Tibial nerve (tissue), 4 donors: ENCODE measurements at places on chromosomes 11 and 22.

- peaks cover 11% of the 10 kb centered on the region for H3K4me1 ChIP-seq
- DNase-seq = no peak
- H3K4me3 ChIP-seq = no peak overlapping the region
These were observed 188.2 kb downstream of the BLID start for GRCh38 chr11:121927789-121928188.

- DNase-seq = no peak
- no peaks in the 10 kb centered on the region for H3K36me3 ChIP-seq
- H3K27ac ChIP-seq = no peak overlapping the region
- H3K4me3 ChIP-seq = no peak overlapping the region
These were observed 156.2 kb downstream of the TMEM135 start for GRCh38 chr11:87193756-87194470.

DNA sequence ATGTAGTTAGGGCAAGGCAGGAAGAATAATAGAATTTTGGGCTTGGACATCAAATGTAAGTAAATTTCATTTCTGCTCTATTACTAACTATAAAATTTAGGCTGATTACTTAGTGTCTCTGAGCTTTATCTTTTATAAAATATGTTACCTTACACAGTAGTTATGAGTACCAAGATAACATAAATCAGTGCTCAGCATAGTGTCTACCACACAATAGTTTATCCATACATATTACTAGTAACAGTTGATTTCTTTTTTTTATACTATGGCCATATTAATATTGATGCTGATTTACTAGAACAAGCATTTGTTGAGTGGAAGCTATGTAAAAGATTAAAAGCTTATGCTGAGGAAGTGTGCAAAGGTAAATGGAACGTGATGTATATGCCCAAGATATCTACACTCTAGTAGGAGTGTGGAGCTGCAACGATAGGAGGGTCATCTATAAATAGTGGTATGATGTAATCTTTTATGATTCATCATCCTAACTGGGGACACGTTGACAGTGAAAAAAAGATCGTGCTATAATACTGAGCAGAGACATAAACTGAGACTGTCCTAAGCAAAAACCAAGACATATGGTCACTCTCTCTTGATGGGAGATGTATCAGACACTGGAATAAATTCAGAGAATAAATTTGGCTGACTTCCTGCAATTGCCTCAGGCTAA, 8.7 kb upstream of the SLC5A12 start:
- no peak overlapping the region for H3K27ac ChIP-seq
- no peaks in the 10 kb centered on the region for H3K4me1 ChIP-seq
- H3K27me3 ChIP-seq = no peaks in the 10 kb centered on the region
- no peak overlapping the region for H3K4me3 ChIP-seq

DNA sequence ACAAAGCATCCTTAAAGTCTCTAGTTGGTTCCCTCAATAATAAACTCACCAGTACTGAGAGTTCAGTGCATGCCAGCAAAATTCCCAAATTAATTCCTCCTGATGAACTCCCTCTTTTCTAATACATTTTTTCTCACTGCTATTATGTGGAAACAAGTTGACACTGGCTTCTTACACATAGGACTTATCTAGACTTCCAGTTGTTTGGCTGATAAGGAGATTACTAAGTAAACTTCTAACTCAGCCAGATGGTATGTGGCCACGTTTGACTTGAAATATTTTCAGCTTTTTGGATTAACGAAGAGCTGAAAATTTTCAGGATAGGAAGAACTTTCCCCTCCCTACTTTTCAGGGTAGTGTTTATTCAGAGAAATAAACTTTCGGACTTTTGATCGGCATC, 1154.2 kb upstream of the TENM4 start:
- H3K27ac ChIP-seq = no peak overlapping the region
- no peak for DNase-seq
- H3K4me1 ChIP-seq = no peaks in the 10 kb centered on the region
- no peak overlapping the region for H3K4me3 ChIP-seq
- H3K27me3 ChIP-seq = no peaks in the 10 kb centered on the region
- H3K36me3 ChIP-seq = no peaks in the 10 kb centered on the region

- H3K36me3 ChIP-seq = no peaks in the 10 kb centered on the region
- H3K27ac ChIP-seq = no peak overlapping the region
- no peak overlapping the region for H3K4me3 ChIP-seq
- H3K4me1 ChIP-seq = no peaks in the 10 kb centered on the region
- no peak for DNase-seq
These were observed 42.0 kb upstream of the TENM4 start for GRCh38 chr11:79482800-79483199.

- no peak overlapping the region for H3K4me3 ChIP-seq
- H3K4me1 ChIP-seq = no peaks in the 10 kb centered on the region
- no peak for DNase-seq
These were observed 773.2 kb downstream of the KCNA4 start for GRCh38 chr11:29243616-29244015.

- DNase-seq = no peak
- H3K27me3 ChIP-seq = no peaks in the 10 kb centered on the region
- H3K36me3 ChIP-seq = no peaks in the 10 kb centered on the region
These were observed at the start of gene PLEKHB1 for GRCh38 chr11:73645972-73646631. TSS of gene PLEKHB1 (plus strand) at chr11:73646581. CDS start at chr11:73646609, 28 bp downstream.

GRCh38 chr22:19747551-19747950, 13.0 kb upstream of the TBX1 start:
- no peak overlapping the region for H3K27ac ChIP-seq
- no peaks in the 10 kb centered on the region for H3K36me3 ChIP-seq
- DNase-seq = no peak
- H3K27me3 ChIP-seq = no peaks in the 10 kb centered on the region

- no peak overlapping the region for H3K4me3 ChIP-seq
- H3K27ac ChIP-seq = no peak overlapping the region
- no peak for DNase-seq
- no peaks in the 10 kb centered on the region for H3K36me3 ChIP-seq
- H3K4me1 ChIP-seq = peaks cover 5% of the 10 kb centered on the region
- H3K27me3 ChIP-seq = peaks cover 37% of the 10 kb centered on the region
These were observed 1.6 kb upstream of the LRRC55 start for GRCh38 chr11:57180081-57180561.

DNA sequence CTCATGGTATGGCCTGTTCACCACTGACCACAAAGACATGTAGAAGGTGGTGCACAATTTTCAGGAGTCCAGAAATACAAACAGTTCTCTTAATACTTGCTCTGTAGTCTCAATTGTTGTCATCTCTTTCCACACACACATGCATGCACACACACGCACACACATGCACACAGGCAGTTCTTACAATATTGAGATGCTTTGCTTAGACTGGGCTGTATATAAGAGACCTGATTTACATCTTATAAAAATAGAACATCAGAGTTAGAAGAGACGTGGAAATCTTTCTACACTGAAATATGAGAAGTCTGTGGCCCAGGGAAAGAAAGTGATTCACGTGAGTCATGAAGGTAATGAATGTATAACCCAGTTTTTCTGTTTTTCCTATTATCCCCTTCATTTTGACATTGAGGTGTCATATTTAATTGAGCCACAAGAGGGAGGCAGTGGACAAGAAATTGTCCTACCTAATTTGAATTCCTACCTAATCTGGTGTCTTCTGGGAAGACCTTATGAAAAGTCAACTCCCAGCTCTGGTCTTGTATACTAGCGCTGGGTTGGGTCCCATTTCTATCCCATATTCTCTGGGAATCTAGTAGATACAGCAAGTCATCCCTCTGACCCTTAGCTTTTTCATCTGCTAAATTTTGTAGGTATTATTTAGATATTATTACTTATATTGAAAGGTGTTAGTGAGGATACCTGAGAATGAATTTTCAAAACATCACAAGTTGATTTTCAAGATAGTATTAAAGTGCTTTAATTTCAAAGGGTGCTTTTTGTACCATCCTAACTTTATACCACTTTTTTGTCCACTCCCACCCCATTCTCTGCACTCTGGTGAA, 14.9 kb upstream of the MS4A4A start:
- H3K4me1 ChIP-seq = no peaks in the 10 kb centered on the region
- H3K27me3 ChIP-seq = peaks cover 3% of the 10 kb centered on the region
- peak; percentile 72 for DNase-seq
- no peak overlapping the region for H3K27ac ChIP-seq

DNA sequence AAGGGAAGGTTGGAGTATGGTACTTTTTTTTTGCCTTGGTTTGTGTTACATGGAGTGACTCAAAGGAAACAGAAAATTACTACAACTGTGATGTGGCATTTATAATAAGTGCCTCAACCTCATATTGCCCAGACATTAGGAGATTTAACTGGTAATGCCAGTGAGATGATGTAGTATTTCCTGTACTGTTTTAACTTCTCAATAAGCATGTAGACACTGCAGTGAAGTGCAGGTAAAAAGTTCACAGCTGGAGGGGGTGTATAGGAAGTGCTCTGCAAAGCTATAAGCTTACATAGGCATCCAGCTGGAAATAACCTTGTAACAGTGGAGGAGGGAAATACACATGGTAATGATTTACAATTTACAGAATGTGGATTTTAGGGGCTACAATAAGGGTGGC, 138.2 kb upstream of the MTMR2 start:
- H3K4me1 ChIP-seq = no peaks in the 10 kb centered on the region
- H3K36me3 ChIP-seq = no peaks in the 10 kb centered on the region
- H3K4me3 ChIP-seq = no peak overlapping the region
- DNase-seq = no peak
- no peak overlapping the region for H3K27ac ChIP-seq
- no peaks in the 10 kb centered on the region for H3K27me3 ChIP-seq

GRCh38 chr11:83720675-83721074, 434.5 kb upstream of the CCDC90B start:
- H3K36me3 ChIP-seq = no peaks in the 10 kb centered on the region
- H3K27ac ChIP-seq = no peak overlapping the region
- H3K4me3 ChIP-seq = no peak overlapping the region
- no peaks in the 10 kb centered on the region for H3K27me3 ChIP-seq
- no peaks in the 10 kb centered on the region for H3K4me1 ChIP-seq
